ENCODE measurements at places on chromosomes 6 and 20. TPM values are rescaled to one million over a fixed set of nuclear protein-coding genes. Genes with fewer than 3 reads are reported as not detected.
A peak's percentile ranks its signal among the peaks of the same experiment; 100 is the strongest.

DNA sequence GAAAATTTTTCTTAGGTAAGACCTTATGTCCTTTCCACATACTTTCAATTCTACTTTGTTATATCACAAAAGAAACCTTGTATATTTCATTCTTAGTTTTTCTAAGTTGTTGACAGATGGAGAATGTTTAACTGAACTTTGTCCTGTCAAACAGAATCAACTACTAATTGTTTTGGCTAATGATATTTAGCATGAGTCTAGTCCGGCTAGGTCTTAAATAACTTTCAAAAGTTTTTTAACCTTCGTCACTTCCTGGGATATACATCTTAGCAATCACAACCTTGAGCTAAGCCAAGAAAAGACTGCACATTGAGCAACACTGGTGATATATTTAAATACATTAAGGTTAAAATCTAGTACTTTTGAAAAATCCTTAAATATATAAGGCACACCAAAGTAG, 62.9 kb upstream of the RUNX2 start:
- DNase-seq: no peak

The PCSK2 gene
- 1.3 TPM for total RNA-seq

- DNase-seq: no peak
These were observed 215.4 kb upstream of the RUNX2 start for GRCh38 chr6:45112711-45113110.

The CFAP61 gene
- total RNA-seq: 27.4 TPM

GRCh38 chr6:64683682-64684081, 1023.3 kb downstream of the EYS start:
- DNase-seq: no peak

DNA sequence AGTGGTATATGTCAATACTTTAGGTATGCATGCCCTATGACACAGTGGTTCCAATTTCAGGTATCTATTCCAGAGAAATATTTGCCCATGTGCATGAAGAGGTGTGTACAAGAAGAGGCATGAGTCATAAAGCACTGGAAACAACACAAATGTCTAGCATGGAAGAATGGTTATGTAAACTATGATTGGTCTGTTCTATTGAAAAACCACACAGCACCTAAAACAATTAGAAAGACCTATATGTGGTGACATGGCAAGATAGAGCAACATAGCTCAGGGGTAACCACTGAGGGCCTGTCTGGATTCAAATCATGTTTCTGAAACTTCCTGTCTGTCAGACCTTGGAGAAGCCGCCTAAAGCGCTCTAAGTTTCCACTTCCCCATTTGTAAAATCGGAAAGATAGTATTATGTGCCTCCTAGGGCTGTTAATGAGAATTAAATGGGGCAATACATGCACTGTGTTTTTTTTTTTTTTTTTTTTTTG, 76.0 kb upstream of the SHLD1 start:
- no peak for DNase-seq

The PRRT1 gene
- total RNA-seq: 0.46 TPM

DNA sequence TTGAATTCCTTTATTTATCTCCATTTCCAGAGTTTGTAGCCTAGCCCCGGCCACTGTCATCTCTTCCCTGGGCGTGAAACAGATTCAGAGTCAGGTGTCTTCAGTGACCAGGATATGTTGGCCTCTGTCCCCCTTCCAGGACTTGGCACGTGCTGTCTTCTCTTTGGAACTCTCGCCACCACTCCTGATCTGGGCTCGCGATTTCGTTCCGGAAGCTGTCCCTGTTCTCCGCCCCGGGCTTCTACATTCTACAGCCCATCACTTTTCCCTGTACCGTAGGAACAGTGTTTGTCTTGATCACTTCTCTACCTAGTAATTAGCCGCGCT, 739 bp downstream of the GSS start:
- no peak for DNase-seq

- no peak for DNase-seq
These were observed 25.2 kb downstream of the PACSIN1 start for GRCh38 chr6:34491091-34491430.

- DNase-seq: peak; percentile 35
These were observed 19.4 kb downstream of the COL11A2 start for GRCh38 chr6:33172688-33173534.

The MAP3K5 gene
- total RNA-seq: 34.7 TPM

GRCh38 chr20:33372993-33373441, 28.3 kb downstream of the CDK5RAP1 start:
- DNase-seq: no peak

GRCh38 chr6:87237804-87238203, 82.4 kb downstream of the ZNF292 start:
- DNase-seq: no peak

The C6orf47 gene
- total RNA-seq: 17.0 TPM

The FOXC1 gene
- 2.7 TPM for total RNA-seq

DNA sequence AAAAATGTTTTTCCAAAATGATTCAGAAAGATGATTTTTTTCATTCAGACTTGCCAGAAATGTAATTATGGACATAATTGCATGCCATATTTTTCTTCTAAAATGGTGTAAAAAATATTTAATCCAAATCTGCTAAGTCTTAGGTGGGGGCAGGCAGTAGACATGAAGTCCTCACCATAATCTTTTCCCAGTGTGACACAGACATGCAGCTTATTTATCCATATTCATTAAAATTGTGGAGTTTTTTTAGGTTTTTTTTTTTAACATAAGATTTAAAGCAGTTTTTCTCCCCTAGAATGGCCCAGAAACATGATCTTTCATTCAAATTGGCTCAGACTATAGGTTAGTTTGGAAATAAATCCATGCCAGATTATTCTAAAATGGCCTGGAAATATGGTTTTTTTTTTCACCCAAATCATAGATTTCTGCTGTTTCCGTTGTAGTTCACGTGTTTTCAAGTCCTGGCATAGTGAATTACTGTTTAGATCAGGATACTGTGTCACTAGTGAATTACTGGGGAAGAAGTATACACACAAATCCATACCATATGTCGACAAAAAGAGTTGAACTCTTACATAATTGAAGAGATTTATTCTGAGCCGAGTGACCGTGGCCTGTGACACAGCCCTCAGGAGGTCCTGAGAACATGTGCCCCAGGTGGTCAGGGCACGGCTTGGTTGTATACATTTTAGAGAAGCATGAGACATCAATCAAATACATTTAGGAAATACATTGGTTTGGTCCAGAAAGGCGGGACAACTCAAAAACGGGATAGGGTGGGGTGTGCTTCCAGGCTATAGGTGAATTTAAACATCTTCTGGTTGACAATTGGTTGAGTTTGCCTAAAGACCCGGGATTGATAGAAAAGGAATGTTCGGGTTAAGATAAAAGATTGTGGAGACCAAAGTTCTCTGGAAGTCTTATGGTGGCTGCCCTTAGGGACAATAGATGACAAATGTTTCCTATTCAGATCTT, 33.9 kb downstream of the ZNF133 start:
- DNase-seq: no peak

GRCh38 chr6:146650799-146651481, 52.2 kb downstream of the ADGB start:
- DNase-seq: no peak

The FOXA2 gene
- not detected for total RNA-seq

GRCh38 chr20:53382263-53382844, 211.3 kb downstream of the ZNF217 start:
- no peak for DNase-seq

GRCh38 chr6:33702345-33702977, 9.0 kb downstream of the UQCC2 start:
- peak; percentile 45 for DNase-seq

- no peak for DNase-seq
These were observed 254.0 kb downstream of the GMDS start for GRCh38 chr6:1991332-1991878.

DNA sequence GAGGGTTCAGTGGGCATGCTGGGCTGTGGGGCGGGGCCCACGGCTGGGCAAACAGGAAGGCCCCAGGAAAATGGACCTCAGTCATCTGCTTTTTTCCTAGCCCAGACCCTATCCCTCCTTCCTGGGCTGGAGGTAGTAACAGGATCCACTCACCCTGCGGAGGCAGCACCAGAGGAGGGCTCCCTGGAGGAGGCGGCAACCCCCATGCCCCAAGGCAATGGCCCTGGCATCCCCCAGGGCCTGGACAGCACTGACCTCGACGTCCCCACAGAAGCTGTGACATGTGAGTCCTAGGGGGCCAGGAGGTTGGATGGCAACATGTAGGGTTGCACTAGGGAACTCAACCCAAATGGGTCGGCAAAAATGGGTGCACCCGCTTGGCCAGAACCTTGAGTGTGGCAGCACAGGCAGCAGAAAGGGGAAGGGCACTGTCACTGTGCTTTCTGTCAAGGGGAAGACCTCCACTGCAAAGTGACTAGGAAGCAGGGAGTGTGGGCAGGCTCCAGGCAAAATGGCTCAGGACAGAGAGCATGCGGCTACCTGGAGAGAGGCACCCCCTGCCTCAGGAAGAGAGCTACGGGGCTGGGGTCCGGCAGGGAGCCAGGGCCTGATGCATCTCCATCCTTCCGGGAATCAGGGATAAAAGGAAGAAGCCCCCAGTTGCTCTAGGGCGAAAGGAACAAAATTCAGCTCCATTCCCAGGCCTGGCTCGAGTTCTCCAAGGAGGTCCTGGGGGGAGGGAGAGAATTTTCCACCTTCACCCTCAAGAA, 7.9 kb downstream of the MDFI start:
- DNase-seq: no peak

- no peak for DNase-seq
These were observed 8.4 kb downstream of the MAPRE1 start for GRCh38 chr20:32828029-32828680.

The HLA-DMA gene
- total RNA-seq: 19.7 TPM

DNA sequence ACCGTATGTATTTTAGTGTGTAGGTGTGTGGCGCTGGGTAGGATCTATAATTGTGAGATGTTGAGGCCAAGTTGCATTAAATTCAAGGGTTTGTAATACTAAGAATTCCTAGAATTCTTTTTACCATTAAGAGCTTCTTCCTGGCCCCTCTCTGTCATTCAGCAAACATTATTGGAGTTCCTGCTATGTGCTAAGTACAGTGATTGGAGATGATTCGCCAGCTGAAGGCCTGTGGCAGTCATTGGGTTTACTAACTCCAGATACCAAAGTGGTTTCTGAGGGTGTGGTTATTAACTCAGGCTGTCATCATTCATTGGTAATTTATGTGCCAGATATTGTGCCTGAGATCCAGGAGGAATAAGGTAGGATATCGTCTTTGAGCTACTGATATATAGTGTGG, 167.1 kb downstream of the LAMA2 start:
- no peak for DNase-seq

The DDAH2 gene
- total RNA-seq: 40.6 TPM

The MCCD1 gene
- total RNA-seq: not detected

The SH3BGRL2 gene
- total RNA-seq: 7.9 TPM

GRCh38 chr20:8790442-8791074, 278.3 kb upstream of the PLCB4 start:
- DNase-seq: no peak

GRCh38 chr20:39195582-39196021, 233.5 kb downstream of the DHX35 start:
- DNase-seq: no peak

The OPRM1 gene
- total RNA-seq: not detected

GRCh38 chr6:70857387-70858077, 99.3 kb downstream of the B3GAT2 start:
- DNase-seq: no peak

DNA sequence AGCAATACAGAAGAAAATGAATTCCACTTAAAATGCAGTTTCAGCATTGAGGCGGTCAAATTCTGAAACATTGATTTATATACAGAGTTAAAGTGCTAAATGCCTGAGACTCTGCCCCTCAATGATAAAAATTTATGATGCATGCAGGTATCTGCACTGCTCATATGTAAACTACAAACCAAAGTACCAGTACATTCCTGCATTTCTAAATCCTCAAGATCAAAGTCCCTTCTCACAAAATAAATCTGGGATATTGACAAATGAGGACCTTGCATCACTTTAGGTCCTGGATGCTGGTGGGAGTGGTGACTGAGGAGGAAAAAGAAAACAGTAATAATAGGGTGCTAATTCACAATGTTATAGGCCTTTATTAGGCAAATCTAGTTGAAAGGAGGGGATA, 101.9 kb downstream of the FIG4 start:
- DNase-seq: no peak

The OR2B6 gene
- total RNA-seq: not detected

GRCh38 chr20:45402946-45403345, 5.1 kb upstream of the DBNDD2 start:
- DNase-seq: no peak

DNA sequence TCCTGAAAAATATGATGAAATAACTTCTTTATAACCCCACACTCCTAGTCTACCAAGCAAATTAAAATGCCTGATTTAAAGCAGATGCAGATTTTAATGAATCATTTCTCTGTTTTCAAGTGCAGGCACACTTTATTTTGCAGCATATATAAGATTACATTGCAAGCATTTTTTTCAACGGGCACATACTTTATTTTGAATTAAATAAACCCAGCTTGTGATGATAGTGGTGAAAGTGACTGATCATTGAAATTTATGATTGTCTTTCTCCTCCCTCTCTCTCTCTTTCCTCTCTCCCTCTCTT, 12.2 kb upstream of the MOXD1 start:
- DNase-seq: no peak
